ENCODE measurements at places on chromosomes 5 and 9.

- DNase-seq = no peak
These were observed 177.2 kb downstream of the GADD45G start for GRCh38 chr9:89781838-89782540.

GRCh38 chr5:6719417-6719816 lies 6.2 kb downstream of the TENT4A start:
- peak; percentile 22 for DNase-seq

- DNase-seq = no peak
These were observed 209.7 kb upstream of the PRR16 start for GRCh38 chr5:120254385-120254784.

- DNase-seq = no peak
These were observed 30.9 kb downstream of the CEMIP2 start for GRCh38 chr9:71737455-71737854.

DNA sequence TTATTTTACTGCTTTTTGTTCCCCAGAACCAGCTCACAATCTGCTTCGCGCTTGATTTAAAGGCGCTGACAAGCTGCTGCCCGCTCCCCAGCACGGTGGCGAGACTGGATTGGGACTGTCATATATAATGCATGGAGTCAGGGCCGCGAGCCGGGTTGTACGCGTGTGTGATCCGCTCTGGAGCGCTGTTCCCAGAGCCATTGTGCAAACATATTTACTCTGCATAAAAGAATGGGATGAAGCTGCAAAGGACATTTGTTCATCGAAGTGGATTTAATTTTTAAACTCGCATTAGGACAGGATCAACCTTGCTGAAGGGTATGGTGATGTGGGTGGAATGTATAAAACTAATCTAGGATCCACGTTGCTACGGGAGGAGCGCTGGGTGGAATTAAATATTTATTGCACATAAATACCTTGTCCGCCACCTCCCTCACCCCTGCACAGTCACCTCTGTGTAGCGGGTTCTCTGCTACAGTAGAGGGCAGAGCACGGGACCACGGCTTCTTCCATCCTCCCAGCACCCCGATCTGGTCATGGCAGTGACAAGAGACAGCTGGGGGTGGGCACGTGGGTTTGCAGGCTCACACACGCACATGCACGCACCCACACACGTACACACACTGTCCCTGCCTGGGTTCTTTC lies 18.1 kb upstream of the FCN1 start:
- no peak for DNase-seq

GRCh38 chr9:107108342-107109130 lies 174.5 kb upstream of the RAD23B start:
- no peak for DNase-seq

DNA sequence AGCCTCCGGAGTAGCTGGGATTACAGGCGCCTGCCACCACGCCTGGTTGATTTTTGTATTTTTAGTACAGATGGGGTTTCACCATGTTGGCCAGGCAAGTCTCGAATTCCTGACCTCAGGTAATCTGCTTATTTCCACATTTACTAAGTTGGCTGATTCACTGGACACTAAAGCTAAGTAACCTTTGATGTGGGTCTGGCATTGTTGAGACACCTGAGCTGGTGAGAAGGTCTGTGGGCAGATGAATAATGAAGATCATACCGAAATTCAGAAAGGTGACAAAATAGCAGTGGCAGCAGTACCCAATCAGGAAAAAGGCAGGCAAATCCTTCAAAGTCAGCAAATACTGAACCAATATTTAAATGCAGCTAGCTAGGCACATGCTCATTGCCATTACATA lies 210.6 kb upstream of the ZNF608 start:
- no peak for DNase-seq

GRCh38 chr5:97133101-97133500 lies 9.3 kb downstream of the LIX1 start:
- no peak for DNase-seq

DNA sequence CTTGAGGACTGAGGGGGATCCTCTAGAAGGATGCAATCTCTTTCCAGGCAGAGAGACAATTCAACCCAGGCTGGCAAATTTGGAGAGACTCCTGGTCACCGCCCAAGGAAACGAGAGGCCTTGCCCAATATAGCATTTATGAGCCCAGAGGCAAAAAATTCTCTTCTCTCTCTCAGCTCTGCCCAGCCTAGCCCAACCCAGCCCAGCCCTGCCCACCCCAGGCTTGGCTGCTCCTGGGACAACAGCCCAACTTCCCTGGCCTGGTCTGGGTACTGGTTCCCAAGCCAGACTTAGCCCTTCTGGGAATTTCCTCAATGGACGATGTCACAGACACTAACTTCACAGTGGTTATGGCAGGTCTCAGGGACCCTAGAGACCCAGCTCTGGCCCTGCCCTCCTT lies 116.5 kb downstream of the PSD2 start:
- peak; percentile 38 for DNase-seq
